ENCODE measurements at places on chromosomes 1 and 21. TPM values are rescaled to one million over a fixed set of nuclear protein-coding genes. Genes with fewer than 3 reads are reported as not detected.

Gene JAM2
- 21.1 TPM for total RNA-seq

Gene GBP1
- 12.9 TPM for total RNA-seq

Gene TEX38
- not detected for total RNA-seq

Gene ASAP3
- total RNA-seq, result 44.6 TPM

Gene TOMM40L
- 10.4 TPM for total RNA-seq

Gene FYB2
- not detected for total RNA-seq

Gene PPIH
- total RNA-seq, result 21.4 TPM

Gene KRTAP13-1
- total RNA-seq, result not detected

Gene ZFP69
- total RNA-seq, result 2.2 TPM

Gene PGBD5
- under 0.01 TPM for total RNA-seq

Gene RHD
- not detected for total RNA-seq

Gene LRRC39
- total RNA-seq, result 2.7 TPM

Gene GPN2
- total RNA-seq, result 10.7 TPM

Gene DNM3
- 4.1 TPM for total RNA-seq

Gene KCNK2
- total RNA-seq, result 2.9 TPM

Gene KCNJ15
- 2.4 TPM for total RNA-seq

Gene ALX3
- not detected for total RNA-seq

Gene MRPL55
- total RNA-seq, result 102 TPM

Gene POU3F1
- total RNA-seq, result not detected

Gene CROCC
- 18.5 TPM for total RNA-seq

Gene FAM43B
- total RNA-seq, result not detected

Gene ERMAP
- total RNA-seq, result 20.0 TPM

Gene AMY2A
- total RNA-seq, result not detected

Gene OR2L5
- 0.22 TPM for total RNA-seq

Gene CRB1
- total RNA-seq, result 0.34 TPM

Gene C1orf50
- total RNA-seq, result 4.6 TPM
